HFFc6 (cell line): ENCODE measurements at places on chromosomes 4 and X.

DNA sequence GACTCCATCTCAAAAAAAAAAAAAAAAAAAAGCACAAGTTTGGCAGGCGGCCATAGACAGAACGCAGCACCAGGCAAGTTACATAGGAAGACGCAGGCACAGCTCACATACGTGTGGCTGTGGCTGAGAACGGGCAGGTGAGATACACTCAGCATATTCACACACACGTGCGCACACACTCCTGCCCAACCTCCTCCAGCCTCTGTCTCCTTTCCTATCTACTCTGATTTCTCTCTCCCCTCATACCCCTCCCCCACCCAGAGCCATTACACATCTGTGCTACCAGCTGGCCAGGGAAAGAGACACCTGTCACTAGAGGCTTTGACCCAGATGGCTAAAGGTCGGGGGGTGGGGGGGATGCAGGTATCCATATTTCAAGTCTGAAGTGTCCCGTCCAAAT is 2.2 kb upstream of the SLC38A5 start:
- DNase-seq: no peak

- no peak for DNase-seq
Observed at GRCh38 chr4:85430226-85430625, 44.7 kb upstream of the ARHGAP24 start.

GRCh38 chr4:56531823-56532222 is 26.2 kb downstream of the ARL9 start:
- DNase-seq: no peak

- no peak for DNase-seq
Observed at GRCh38 chr4:15145709-15146108, 143.4 kb downstream of the CPEB2 start.

DNA sequence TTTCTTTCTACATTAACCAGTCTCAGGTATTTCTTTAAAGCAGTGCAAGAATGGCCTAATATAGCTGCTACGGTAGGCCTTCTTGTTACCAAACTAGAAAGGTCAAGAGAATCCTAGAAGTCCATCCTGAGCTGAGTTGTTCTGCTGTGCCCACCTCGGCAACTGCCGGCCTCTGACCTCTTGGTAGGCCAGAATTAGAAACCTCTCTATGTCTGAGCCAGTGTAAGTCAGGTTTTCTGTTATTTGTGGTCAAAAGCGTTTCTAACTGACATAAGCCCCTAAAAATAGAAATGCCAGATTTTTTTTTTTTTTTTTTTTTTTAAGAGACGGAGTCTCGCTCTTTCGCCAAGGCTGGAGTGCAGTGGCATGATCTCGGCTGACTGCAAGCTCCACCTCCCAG is 43.1 kb downstream of the SOWAHB start:
- DNase-seq: no peak

- DNase-seq: no peak
Observed at GRCh38 chrX:141185366-141185765, 8.4 kb upstream of the LDOC1 start.

DNA sequence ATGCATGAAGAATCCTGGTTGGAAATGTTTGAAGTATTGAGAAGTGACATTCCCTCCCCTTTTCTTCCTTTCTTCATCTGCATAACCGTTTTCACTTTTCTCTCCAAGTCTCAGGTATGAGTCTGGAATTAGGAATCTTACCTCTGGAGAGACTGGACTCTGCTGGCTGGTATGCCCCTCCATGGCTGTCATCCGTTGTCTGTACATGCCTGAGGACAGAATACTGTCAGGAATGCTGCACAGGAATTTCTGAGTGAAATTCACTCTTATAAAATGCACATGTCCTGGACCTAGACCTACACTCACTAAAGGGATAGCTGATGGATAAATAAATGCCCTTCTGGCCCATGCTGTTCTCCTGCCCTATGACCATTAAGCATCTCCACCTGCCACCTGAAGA is 179.5 kb downstream of the MSN start:
- DNase-seq: no peak

GRCh38 chr4:53854991-53855568 is 209.3 kb downstream of the CHIC2 start:
- DNase-seq: peak; percentile 25

GRCh38 chr4:134073711-134074110 is 127.9 kb downstream of the PABPC4L start:
- no peak for DNase-seq

DNA sequence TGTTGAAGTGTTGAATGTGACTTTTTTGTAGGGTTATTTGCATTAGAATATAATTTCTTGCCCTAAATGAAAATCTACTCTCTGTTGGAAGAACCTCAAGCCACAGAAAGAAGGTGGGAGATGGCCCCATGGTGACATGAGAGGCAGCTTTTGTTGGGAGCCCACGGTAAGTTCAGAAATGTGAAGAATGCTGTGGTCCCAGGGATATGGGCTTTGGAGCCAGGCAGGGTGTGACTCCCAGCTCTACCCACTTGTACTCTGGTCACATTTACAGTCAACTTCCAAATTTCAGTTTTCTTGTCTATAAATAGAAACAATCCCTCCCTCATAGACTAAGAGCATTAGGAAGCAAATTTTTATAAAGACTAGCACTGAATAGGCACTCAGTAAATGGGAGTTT is 177.8 kb downstream of the RAB28 start:
- no peak for DNase-seq

DNA sequence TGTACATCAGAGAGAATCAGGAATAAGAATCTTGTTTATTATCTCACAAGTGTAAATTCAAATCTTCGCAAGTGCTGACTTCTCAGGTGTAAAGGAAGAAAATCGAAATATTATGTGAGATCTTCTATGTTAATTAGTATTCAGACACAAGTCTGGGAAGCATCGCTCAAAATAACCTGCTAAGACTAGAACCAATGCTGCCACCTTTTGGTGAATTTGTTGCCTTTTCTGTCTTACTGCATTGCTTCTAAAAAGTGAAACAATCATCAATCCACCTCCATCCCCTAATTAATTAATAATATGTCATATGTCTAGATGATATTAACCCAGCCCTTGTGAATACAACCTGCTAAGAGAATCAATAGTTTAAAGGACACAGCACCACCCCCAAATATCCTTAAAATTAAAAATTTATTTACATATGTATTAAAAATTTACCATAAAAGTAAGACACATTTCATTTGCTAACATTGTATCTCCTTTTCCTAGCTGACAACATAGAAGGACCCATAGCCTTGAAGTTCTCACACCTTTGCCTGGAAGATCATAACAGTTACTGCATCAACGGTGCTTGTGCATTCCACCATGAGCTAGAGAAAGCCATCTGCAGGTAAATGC is 3.5 kb downstream of the EPGN start:
- DNase-seq: peak; percentile 62

GRCh38 chrX:120512627-120513026 is 43.5 kb upstream of the LAMP2 start:
- DNase-seq: no peak
